ENCODE measurements at places on chromosomes 6 and 20.

DNA sequence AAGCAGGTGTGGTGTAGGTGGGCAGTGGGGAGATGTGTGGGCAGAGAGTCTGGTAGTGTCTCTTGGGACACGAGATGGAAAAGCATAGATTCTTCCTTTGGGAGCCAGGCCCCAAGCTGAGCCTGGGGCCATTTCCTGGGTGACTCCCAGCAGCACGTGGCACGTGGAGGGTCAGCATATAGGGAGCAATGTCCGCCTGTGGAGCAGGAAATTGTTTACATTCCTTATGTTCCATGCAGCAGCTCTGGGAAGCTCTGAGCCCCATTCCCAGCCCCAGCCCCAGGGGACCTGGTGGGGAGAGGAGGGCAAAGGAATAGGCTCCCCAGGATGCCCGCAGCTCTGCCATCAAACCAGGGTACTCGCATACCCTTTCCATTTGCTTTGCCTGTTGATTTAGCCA, 57.6 kb downstream of the DAAM2 start:
- DNase-seq = no peak

DNA sequence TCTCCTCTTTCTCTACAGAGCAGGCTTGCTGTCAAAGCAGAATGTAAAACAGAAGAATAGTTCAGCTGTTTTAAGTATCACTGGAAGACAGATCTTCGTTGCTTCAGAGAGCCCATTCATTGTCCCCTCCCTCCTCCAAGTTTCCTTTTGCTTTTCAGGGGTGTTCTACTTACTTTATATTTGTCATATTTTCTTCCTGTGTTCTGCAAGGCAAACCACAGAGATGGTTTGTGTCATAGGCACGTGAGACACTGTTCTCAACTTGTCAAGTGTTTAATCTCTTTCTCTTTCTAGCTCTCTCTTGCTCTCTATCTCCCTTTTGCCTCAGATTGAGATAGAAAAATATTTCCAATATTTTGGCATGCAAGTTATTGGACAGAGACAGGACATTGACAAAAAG, 228.9 kb upstream of the DEFB112 start:
- no peak for DNase-seq

DNA sequence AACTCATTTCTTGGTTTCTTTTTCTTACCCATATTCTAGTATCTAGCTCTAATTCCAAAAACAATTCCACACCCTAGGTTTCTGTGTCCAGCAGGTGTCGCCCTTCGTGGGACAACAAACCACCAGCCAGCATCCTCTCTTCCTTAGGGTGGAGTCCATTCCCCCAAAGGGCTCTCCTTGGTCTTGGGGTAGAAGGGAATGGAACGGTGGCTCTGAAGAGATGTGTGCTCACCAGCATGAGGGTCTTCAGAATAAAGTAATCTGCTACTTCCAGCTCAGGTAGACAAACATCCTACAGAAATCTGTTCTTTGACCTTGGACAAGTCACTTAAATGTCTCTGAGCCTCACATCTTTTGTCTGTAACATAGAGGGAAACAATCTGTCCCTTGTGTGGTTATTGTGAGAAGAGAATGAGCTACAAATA, 7.2 kb downstream of the HLA-DMB start:
- DNase-seq = peak; percentile 50

DNA sequence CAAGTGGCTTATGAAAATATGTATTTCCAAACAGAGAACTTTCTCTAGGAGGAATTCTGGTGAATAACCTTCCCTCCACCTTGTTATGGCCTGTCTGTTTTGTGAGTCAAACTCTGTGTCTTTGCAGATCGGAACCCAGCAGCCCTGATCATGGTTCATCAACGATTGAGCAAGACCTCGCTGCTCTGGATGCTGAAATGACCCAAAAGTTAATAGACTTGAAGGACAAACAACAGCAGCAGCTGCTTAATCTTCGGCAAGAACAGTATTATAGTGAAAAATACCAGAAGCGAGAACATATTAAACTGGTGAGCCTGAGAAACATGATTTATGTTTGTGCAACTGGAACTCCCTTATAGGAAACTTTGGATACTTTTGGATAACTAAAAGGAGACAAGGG, 294.5 kb upstream of the PLCB4 start:
- DNase-seq = no peak

DNA sequence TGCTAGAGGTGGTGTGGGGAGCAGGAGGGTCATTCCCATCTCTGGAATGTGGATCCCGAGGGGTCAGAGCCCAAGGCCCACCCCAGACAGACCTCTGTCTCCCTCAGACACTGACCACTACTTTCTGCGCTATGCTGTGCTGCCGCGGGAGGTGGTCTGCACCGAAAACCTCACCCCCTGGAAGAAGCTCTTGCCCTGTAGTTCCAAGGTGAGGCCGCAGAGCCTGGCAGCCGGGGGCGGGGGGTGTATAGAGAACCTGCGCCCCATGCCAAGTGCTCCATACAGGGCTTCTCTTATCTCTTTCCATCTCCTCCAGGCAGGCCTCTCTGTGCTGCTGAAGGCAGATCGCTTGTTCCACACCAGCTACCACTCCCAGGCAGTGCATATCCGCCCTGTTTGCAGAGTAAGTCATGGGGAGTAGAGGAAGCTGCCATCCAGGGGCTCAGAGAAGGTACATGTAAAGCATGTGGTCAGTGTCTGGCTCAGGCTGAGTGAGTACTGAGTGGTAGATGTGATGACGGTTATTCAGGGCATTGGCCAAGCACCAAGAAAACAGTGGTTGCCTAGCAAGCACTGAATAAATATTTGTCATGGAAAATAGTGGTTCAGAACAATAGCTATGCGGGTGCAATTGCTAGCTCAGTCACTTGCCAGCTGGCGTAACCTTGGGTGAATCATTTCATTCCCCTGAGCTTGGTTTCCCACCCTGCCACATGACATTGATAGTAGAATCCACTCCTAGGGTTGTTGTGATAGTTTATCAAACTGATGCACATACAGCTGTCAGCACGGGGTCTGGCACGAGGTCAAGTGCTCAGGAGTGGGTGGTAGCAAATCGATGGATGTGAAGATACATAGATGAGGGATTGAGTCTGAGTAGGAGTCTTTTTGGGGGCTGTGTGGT, 3.5 kb downstream of the PIGT start:
- no peak for DNase-seq

DNA sequence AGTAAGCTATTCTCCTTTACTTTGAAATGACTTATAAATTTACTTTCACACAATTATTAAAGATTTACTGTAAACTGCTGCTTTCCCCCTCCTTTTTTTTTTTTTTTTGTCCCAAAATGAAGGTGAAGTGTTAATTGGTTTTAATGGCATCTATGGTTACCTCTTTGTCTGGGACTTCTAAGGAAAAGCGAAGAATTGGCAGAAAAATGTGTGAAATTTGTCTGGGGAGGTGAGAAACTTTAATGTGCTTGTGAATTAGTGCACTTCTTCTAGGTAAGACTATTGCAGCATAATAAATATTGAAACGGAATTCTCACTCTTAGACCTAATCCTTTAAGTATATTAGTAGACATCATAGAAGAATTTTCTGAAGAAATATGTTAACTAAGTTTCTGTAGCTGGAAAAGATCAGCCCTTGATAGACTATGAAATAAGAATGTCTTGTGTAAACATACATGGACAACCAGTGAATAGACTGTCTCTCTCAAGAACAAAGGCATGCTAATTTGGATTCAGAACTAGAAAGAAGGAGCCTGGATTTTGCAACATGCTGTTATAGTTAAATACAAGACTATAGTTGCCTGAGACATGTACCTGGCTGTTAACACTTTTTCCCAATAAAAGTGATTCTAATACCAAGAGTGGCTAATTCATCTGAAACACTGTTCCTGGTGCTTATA, 23.9 kb downstream of the FLRT3 start:
- DNase-seq = no peak

GRCh38 chr20:63048516-63049190, 41.9 kb upstream of the BHLHE23 start:
- DNase-seq = no peak

DNA sequence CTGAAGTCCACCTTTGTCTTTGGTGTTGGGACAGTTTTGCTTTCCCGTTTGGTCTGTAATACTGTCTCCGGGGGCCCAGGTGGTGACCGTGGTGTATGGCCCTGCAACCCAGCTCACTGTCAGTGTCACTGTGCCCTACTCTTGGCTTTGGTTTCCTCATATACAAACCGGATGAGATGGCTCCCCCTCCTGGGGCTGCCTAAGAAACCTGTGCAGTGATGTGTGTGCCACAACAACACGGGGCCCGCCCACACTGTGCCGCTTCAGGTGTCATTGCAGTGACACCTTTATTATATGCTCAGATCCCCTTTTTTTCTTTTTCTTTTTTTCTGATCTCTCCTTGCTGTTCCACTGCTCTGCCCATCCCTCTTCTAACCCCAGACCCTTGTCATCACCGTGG, 73.9 kb downstream of the RAMACL start:
- no peak for DNase-seq

DNA sequence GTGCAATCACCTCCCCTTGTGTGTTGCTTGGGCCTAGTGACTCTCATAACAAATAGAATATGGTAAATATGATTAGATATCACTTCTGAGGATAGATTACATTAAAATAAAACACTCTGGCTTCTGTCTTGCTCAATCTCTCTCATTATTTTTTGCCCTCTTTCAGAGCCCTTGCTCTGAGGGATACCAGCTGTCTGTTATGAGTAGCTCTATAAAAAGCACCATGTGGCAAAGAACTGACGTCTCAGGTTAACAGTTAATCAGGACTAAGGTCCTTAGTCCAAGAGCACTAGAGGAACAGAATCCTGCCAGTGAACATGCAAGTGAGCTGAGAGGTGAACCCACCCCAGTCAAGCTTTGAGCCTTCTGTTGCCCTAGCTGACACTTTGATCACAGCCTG, 402.2 kb upstream of the HTR1E start:
- DNase-seq = no peak

GRCh38 chr6:444653-445275, 53.2 kb downstream of the IRF4 start:
- no peak for DNase-seq

DNA sequence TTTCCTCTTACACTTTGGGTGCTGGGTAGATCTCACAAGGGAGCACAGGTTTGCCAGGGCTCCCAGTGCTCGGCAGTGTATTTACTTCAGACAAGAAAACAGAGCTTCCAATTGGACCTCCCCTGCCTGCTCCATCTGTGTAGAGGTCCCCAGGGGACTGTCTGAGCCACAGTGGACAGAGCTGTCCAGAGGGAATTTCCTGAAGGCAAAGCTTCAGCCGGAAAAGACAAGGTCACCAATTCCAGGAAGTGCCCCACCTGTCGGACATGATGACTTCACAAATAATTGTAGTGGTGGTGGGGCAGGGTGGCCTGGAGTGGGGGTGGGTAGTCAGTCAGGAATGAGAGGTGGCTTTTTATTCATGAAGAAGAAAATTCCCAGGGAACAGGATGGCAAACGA, 18.6 kb downstream of the ADGRF5 start:
- DNase-seq = no peak

DNA sequence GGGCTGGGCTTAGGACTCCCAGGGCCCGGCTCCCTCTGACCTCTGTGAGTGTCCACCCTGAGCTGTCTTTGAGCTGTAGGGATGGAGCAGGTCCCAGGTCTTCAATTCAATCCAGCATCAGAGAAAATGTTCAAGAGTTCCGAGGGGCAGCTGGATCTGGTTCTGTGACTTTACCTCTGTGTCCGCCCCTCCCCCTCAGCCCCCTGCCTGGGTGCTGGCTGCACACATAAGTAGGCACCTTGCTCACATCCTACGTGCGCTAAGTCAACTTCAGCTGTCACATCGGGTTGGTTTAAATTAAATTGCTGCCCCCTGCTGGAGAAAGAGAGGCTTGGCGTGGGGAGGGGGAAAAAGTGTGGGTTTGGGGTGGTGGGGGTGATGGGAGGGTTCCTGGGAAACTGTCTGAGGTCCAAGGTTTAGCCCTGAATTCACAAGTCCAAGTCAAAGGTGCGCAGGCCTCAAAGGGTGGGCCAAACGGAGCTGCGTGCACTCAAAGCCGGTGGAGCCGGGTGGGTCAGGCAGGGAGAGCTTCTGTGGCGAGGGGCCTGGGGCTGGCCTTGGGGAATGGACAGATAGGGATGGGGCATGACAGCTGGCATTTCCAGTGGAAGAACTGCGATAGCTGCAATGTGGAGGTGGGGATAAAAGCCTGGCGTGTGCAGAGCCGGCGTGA, 3.0 kb downstream of the WFDC5 start:
- DNase-seq = no peak

DNA sequence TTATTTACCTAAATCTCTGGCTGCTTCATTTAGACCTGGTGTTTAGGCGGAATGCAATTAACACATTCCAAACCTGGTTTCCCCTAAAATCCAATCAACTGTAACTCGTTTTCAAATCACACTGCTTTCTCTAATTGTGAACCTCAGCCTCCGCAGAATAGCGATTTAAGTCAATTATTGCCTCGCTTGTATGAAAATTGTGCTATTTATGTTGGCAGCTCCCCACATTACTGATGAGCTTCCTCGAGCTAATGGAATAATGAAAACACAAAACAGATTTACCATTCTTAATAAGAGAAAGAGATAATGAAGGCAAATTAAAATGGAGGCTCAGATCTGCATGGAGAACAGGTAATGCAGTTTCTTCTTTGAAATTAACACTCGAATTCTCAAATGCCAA, 67.9 kb downstream of the SLC2A10 start:
- no peak for DNase-seq

GRCh38 chr20:58706150-58706892, 13.7 kb downstream of the NPEPL1 start:
- DNase-seq = no peak

DNA sequence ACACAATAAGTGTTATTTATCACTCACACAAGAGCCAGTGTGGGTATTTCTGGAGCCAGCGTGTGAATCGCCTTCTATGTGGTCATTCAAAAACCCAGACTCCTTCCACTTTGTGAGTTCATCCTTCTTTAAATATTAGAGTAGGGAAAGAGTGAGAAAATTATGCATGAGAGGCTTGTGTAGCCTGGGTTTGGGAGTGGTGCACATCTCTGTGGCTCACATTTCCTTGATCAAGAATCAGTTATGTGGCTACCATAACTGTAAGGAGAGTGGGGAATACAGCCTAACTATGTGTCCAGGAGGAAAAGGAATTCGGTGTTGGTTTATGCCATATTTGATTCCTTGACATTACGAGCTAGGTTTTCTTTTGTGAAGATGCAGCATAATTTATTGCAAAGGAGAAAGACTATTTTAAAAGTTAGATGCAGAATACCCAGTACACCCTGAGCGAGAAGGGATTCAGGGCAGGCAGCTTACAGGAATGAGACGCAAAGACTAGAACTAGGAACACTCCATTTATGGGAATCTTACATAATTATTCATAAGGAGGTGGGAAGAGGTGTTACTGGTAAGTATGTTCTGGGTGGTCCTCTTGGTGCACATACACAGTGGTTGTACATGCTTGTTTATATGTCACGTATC, 638.5 kb downstream of the COL12A1 start:
- no peak for DNase-seq

DNA sequence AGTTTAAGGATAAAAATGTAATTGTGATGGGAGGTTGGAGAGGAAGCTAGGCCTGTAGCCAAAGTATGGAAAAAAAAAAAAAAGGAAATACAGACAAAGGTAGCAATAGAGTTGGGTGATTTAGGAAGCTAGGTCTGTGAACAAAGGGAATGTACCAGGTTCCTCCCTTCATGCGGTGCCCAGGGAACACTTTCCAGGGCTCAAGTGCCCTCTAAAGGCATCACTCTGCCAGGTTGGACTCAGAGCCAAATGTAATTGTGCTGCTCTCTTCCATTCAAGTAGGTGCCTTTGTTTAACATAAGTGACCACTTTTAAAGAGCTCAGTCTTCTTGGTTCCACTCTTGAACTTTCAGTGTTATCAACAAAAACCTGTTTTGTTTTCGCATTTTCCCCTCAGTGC, 159.7 kb upstream of the AHI1 start:
- no peak for DNase-seq

- DNase-seq = no peak
Observed at GRCh38 chr6:168305096-168305749, 14.4 kb downstream of the DACT2 start.

GRCh38 chr20:1336699-1337367, 7.9 kb upstream of the SDCBP2 start:
- no peak for DNase-seq
